MV-4-11 (cell line): ENCODE measurements at places on chromosomes 3 and 15.
A peak's percentile ranks its signal among the peaks of the same experiment; 100 is the strongest.

DNA sequence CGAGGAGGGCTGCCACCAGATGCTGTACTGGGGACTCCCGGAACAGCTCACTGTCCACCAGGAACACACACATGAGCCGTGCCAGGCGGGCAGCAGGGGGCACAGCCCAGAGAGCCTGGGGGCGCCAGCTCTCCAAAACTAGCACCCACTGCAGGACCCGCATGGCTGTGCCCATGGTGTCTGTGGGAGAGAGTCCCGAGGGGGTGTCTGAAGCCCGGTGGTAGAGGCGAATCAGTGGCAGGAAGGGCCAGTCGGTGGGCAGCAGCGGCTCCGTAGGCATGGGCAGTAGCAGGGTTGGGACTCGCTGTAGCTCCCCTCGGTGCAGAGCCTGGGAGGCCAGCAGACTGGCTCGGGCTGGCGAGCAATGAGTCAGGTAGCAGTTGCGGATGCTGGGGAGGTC lies 7.0 kb upstream of the LTK start:
- no peak for DNase-seq

DNA sequence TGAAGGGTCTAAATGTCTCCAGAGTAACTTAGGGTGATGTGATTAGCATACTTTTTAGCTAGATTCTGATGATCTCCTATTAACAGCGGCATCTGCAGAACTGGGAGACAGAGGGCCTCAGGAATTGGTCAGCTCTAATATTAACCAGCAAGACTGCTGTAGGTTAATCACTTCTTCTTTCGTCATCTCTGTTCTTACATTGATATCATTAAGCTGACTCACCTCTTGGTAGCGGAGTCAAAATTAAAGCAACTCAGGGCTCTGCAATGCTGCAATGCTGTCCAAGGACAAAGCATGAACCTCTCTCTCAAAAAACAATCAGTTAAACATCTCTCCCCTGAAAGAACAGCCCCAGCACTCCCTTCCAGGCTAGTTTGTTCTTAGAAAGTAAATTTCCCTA lies 57.5 kb upstream of the TRA2B start:
- no peak for DNase-seq

DNA sequence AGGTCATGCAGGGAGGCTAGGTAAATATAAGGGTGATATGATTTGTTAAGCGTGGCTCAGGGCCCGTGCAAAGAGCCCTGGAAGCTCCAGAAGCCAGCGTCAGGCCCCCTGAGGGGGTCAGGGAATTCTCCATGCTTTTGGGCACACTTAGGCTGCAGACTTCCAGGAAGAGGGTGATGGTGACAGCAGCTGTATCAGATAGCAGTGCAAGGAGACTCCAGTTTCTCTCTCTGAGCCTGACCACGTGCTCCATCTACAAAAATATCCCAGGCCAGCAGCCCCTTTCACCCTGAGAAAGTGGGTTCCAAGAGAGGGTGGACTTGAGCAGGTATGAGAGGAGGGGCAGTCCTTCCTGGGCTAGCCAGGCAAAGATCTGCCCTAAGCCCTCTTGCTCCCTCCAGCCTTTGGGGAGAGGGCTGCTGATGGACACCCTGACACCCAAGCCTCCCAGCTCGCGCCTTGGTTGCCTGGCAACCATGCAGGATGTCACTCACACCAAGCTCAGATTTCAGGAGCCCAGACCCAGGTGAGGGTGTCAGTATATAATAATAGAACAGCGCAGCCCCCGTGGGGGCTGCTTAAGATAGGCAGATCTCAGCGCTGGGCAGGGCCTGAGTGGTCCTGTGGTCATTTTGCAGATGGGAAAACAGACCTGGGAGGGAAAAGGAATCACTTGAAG lies 35.8 kb downstream of the ATP2B2 start:
- DNase-seq: no peak

- DNase-seq: no peak
These were observed 64.9 kb upstream of the ROPN1 start for GRCh38 chr3:124056846-124057245.

DNA sequence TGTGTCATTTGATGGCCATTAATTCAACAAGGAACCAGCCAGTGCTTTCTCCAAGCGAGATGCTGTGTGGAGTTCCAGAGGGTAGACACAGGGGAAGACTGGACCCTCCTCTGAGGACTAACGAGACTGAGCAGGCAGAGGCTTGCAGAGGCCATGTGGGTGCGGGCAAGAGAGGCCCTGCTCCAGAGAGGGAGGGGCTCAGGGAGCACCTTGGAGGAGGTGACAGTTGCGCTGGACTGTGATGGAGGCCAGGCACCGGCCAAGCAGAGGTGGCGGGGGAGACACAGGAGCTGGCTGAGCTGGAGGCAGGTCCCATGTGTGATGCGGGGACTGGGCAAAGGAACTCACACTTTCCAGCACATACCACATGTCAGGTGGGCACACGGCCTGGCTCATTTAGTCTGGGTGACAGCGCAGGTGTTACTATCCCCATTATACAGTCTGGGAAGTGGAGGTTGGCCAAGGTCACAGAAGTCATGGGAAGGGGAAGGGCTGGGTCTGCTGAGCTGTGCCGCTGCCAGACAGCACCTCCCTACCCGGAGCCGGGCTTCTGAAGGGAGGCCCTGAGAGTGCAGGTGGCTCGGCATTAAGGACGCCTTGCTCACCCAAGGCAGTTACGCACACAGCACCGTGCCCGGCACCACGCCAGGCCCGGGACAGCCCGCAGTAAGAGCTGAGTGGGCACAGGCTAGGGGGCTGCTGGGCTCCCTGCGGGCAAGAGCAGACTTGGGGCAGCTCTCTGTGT lies 3.7 kb downstream of the MELTF start:
- DNase-seq: no peak

DNA sequence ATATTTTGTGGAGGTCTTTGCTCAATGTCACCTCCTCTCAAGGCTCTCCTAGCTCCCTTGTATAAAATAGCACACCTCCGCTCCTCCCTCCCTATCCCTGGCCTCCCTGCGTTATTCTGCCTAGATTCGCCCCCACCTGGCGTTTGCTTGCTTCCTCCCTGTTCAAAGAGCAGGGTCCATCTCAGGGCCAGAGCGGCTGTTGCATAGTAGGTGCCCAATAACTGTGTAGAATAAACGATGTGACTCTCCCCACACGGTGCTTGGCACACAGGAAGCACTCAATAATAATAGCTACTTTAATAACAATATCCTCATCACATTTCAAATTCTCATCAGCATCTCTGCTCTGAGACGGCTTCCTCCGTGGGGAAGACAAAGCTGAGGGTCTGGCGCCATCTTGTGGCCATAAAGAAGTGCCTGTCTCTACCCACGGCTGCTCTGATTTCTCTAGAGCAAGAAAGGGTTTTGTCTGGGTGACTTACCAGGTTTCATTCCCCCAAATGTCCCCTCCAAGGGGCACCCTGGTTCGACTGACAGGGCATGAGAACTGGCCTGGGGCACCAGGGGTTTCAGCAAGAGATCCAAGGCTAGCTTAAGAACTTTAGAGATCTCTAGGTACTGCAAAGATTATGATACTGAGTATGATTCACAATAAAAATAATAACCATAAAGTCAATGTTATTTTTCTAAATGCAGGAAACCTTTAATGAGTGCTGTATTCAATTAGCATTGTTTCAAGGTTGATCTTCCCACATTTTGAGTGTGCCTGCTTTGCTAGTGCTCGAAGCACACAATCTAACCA lies 16.1 kb downstream of the CD276 start:
- DNase-seq: peak; percentile 70

GRCh38 chr15:68187559-68187958 lies 17.6 kb downstream of the CALML4 start:
- DNase-seq: no peak

- DNase-seq: no peak
These were observed 94.4 kb downstream of the AKAP13 start for GRCh38 chr15:85474700-85475316.

- peak; percentile 43 for DNase-seq
These were observed 79.3 kb downstream of the ATP10A start for GRCh38 chr15:25783607-25784540.

DNA sequence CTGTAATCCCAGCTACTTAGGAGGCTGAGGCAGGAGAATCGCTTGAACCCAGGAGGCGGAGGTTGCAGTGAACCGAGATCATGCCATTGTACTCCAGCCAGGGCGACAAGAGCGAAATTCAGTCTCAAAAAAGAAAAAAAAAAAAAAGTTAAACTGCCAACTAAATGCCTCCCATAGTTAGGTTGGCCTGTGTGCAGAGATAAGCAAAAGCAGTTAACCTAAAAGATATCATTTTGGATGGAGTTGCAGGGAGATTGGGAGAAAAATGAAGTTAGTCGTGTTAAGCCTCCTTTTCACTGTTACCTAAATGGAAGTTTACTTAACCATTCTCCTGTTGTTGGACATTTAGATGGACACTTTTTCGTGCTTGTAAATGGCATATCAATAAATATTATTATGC lies 11.4 kb upstream of the FETUB start:
- no peak for DNase-seq

GRCh38 chr3:28122227-28122626 lies 119.2 kb upstream of the CMC1 start:
- DNase-seq: no peak
